Renal cortical epithelial cell (primary cell): ENCODE measurements at places on chromosomes 12 and 14. TPM values are rescaled to one million over a fixed set of nuclear protein-coding genes. Genes with fewer than 3 reads are reported as not detected.

SLC5A8 gene
- total RNA-seq = not detected in 2 replicates

PTPRR gene
- total RNA-seq = 0.45 and 4.5 TPM in 2 replicates

ACVRL1 gene
- 2.1 and 3.5 TPM in 2 replicates for total RNA-seq

FAM181A gene
- total RNA-seq = not detected in 2 replicates

SLC15A5 gene
- not detected in 2 replicates for total RNA-seq

SMIM41 gene
- total RNA-seq = 0.15 TPM in 1 of 2 replicates, not detected in the other

C12orf60 gene
- 1.2 and 2.3 TPM in 2 replicates for total RNA-seq
